ENCODE measurements at places on chromosomes 11 and 22. TPM values are rescaled to one million over a fixed set of nuclear protein-coding genes. Genes with fewer than 3 reads are reported as not detected.

GRCh38 chr11:43825217-43825816 lies 55.3 kb upstream of the ALKBH3 start:
- H3K36me3 ChIP-seq = no peaks in the 10 kb centered on the region
- peak; percentile 15 for DNase-seq
- H3K27me3 ChIP-seq = no peaks in the 10 kb centered on the region
- H3K4me1 ChIP-seq = no peaks in the 10 kb centered on the region
- H3K27ac ChIP-seq = no peak overlapping the region
- no peak overlapping the region for H3K4me3 ChIP-seq

GRCh38 chr11:100536979-100537378 lies 150.1 kb upstream of the ARHGAP42 start:
- no peaks in the 10 kb centered on the region for H3K36me3 ChIP-seq
- H3K4me3 ChIP-seq = no peak overlapping the region
- no peak overlapping the region for H3K27ac ChIP-seq
- no peak for DNase-seq
- H3K27me3 ChIP-seq = no peaks in the 10 kb centered on the region

GRCh38 chr11:125157953-125158680 lies 6.4 kb upstream of the PKNOX2 start:
- H3K27ac ChIP-seq = no peak overlapping the region
- no peak overlapping the region for H3K4me3 ChIP-seq
- no peak for DNase-seq

ART1 gene
- not detected for total RNA-seq

DNA sequence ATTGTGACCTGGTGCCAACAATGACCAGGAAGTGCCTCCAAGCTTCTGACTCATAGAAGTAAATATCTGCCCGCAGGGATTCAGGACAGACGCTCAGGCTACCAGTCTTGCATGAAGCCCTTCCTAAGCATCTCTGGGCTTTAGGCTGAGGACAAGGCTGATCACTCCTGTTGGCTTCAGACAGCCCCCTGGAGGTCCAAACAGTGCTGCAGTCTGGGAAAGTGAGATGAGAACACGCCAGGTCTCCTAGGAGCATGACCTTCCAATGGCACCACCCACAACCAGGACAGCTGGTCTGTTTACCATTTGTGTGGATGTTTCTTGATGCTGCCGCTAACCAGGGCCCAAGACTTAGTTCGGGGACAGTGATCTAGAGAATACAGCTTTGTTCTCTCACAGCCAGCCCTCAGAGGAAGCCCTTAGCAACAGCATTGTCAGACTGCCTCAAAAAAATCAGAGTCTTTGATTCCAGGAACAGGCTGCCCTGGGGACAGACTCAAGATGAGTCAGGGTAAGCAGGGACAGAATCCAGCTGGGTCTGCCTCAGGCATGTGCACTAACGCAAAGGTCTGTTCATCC lies 111.2 kb downstream of the ZNF280B start:
- DNase-seq = no peak
- H3K4me1 ChIP-seq = no peaks in the 10 kb centered on the region
- no peak overlapping the region for H3K4me3 ChIP-seq
- H3K27ac ChIP-seq = no peak overlapping the region
- H3K36me3 ChIP-seq = no peaks in the 10 kb centered on the region

GRCh38 chr11:102188488-102188887 lies 78.2 kb downstream of the YAP1 start:
- DNase-seq = no peak
- H3K4me1 ChIP-seq = peaks cover 2% of the 10 kb centered on the region
- H3K27ac ChIP-seq = peak overlapping the region; percentile 1
- H3K36me3 ChIP-seq = no peaks in the 10 kb centered on the region
- no peaks in the 10 kb centered on the region for H3K27me3 ChIP-seq
- no peak overlapping the region for H3K4me3 ChIP-seq

- no peak overlapping the region for H3K27ac ChIP-seq
- H3K36me3 ChIP-seq = no peaks in the 10 kb centered on the region
- peaks cover 7% of the 10 kb centered on the region for H3K27me3 ChIP-seq
- no peak for DNase-seq
Observed at GRCh38 chr22:32340411-32340810, 17.3 kb upstream of the RFPL3 start.

GRCh38 chr11:130940706-130941105 lies 24.4 kb upstream of the SNX19 start:
- H3K27ac ChIP-seq = no peak overlapping the region
- H3K27me3 ChIP-seq = no peaks in the 10 kb centered on the region
- no peaks in the 10 kb centered on the region for H3K4me1 ChIP-seq
- H3K4me3 ChIP-seq = no peak overlapping the region
- DNase-seq = no peak

PGA4 gene
- total RNA-seq = not detected

CYP2D6 gene
- 5.2 TPM for total RNA-seq

GRCh38 chr22:23074451-23074850 lies 4.1 kb downstream of the GNAZ start:
- no peak overlapping the region for H3K27ac ChIP-seq
- H3K27me3 ChIP-seq = no peaks in the 10 kb centered on the region
- peaks cover 11% of the 10 kb centered on the region for H3K4me1 ChIP-seq

DNA sequence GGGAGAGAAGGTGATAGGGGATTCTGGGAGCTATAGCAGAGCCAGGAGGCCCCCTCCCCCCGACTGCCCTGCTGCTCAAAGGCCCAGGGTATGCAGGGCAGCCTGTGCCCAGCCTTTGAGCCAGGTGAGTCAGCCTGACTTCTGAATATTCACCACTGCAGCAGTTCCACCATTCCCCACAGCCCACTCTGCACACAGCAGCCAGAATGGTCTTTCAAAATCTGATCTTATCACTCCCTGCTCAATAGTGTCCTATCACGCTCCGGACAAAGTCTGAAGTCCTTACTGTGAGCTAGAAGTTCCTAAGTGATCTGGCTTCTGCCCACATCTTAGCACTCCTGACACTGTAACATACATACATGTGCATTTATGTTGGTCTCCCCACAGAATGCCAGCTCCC lies 111.7 kb downstream of the BUD13 start:
- H3K36me3 ChIP-seq = no peaks in the 10 kb centered on the region
- H3K4me1 ChIP-seq = no peaks in the 10 kb centered on the region
- no peaks in the 10 kb centered on the region for H3K27me3 ChIP-seq

OR2AT4 gene
- total RNA-seq = not detected

SEPTIN3 gene
- total RNA-seq = 2.3 TPM

FAM180B gene
- not detected for total RNA-seq

DNA sequence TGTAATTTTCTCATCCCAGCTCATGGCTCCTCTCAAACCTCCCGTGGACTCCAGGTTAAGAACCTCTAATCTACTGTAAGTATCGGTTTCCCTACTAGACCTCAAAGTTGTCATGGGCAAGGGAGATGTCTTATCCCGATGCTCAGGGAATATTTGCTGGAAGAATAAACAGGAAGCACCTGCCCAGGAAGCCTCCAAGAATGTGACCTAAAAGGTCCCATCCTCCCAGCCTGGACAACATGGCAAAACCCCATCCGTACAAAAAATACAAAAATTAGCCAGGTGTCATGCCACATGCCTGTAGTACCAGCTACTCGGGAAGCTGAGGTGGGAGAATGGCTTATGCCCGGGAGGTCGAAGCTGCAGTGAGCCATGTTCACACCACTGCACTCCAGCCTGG lies 62.4 kb downstream of the APOL1 start:
- no peaks in the 10 kb centered on the region for H3K27me3 ChIP-seq
- H3K4me3 ChIP-seq = no peak overlapping the region
- DNase-seq = no peak
- H3K4me1 ChIP-seq = no peaks in the 10 kb centered on the region
- peaks cover 65% of the 10 kb centered on the region for H3K36me3 ChIP-seq

CALCA gene
- total RNA-seq = not detected

MUC15 gene
- 4.1 TPM for total RNA-seq

DNA sequence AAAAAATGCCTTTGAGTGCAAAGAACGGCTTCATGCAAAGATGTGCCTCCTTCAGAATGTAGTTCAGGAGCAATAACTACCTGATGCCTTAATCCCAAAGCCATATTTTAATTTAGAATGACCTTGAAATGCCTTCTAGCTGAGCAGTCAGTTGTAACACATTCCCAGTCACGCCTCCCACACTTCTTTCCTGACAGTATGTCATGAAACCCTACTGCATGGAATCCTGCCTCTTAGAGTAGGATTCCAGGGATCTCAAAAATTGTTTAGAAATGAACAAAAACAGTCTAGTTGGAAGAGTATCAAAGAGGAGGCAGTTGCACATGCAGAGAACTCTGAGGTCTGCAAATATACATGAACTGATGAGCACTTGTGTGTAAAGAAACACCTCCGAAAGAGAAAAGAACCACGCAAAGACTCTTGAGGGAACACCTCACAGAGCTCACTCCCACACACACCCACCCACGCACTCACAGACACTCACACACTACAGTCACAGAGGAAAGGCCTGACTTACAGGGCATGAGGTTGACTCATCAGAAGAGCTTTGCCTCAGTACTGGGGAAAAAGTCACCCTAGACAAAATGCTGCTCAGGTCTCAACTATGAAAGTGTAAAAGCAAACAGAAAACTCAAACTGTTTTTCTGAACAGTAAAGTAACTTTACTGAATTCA lies 77.4 kb downstream of the GGTLC2 start:
- H3K4me3 ChIP-seq = no peak overlapping the region
- no peaks in the 10 kb centered on the region for H3K27me3 ChIP-seq
- no peaks in the 10 kb centered on the region for H3K4me1 ChIP-seq
- no peak for DNase-seq

- H3K4me3 ChIP-seq = peak overlapping the region; percentile 46
- H3K27me3 ChIP-seq = no peaks in the 10 kb centered on the region
- H3K36me3 ChIP-seq = no peaks in the 10 kb centered on the region
- H3K27ac ChIP-seq = peak overlapping the region; percentile 76
Observed at GRCh38 chr11:8018484-8019313, 31.6 kb downstream of the EIF3F start.

GRCh38 chr11:28833169-28833568 lies 725.0 kb downstream of the METTL15 start:
- H3K36me3 ChIP-seq = no peaks in the 10 kb centered on the region
- H3K4me1 ChIP-seq = no peaks in the 10 kb centered on the region
- DNase-seq = no peak
- no peak overlapping the region for H3K4me3 ChIP-seq
- no peaks in the 10 kb centered on the region for H3K27me3 ChIP-seq

- DNase-seq = no peak
- no peaks in the 10 kb centered on the region for H3K4me1 ChIP-seq
- H3K36me3 ChIP-seq = no peaks in the 10 kb centered on the region
Observed at GRCh38 chr22:46891382-46891951, 129.0 kb downstream of the TBC1D22A start.

GRCh38 chr22:49967706-49968208 lies 7.2 kb downstream of the PIM3 start:
- H3K36me3 ChIP-seq = peaks cover 7% of the 10 kb centered on the region
- H3K4me1 ChIP-seq = peaks cover 15% of the 10 kb centered on the region
- no peak overlapping the region for H3K4me3 ChIP-seq
- DNase-seq = peak; percentile 16
- no peaks in the 10 kb centered on the region for H3K27me3 ChIP-seq

DNA sequence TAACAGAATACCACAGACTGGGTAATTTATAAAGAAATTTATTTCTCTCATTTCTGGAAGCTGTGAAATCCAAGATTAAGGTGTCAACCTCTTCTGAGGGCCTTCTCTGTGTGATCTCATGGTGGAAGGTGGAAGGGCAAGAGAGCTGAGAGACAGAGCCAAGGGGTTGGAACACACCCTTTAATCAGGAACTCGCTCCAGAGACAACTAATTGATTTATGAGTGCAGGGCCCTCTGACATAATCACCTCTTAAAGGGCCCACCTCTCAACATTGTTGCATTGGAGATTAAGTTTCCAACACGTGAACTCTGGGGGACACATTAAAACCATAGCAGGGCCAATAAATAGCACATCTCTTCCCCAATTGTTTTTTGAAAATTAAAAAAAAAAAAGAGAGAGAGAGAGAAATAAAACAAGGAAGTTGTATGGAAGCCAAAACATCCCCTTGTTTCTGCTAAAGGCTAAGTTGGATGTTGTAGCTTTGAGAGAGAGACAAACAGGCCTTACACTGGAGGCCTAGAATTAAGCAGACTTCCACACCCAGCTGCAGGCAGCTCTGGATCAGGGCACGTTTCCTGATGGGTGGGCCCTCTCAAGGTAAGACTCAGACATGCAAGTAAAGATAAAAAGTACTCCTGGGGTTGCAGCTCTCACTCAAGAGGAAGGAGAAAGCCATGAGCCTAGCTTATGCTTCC lies 64.1 kb upstream of the BIRC3 start:
- H3K27ac ChIP-seq = no peak overlapping the region
- H3K4me1 ChIP-seq = no peaks in the 10 kb centered on the region
- no peak overlapping the region for H3K4me3 ChIP-seq
- no peak for DNase-seq
- no peaks in the 10 kb centered on the region for H3K36me3 ChIP-seq

- no peaks in the 10 kb centered on the region for H3K36me3 ChIP-seq
- no peak overlapping the region for H3K27ac ChIP-seq
- H3K27me3 ChIP-seq = no peaks in the 10 kb centered on the region
- DNase-seq = no peak
- no peak overlapping the region for H3K4me3 ChIP-seq
- H3K4me1 ChIP-seq = no peaks in the 10 kb centered on the region
Observed at GRCh38 chr22:34019190-34019845, 99.0 kb upstream of the LARGE1 start.

DNA sequence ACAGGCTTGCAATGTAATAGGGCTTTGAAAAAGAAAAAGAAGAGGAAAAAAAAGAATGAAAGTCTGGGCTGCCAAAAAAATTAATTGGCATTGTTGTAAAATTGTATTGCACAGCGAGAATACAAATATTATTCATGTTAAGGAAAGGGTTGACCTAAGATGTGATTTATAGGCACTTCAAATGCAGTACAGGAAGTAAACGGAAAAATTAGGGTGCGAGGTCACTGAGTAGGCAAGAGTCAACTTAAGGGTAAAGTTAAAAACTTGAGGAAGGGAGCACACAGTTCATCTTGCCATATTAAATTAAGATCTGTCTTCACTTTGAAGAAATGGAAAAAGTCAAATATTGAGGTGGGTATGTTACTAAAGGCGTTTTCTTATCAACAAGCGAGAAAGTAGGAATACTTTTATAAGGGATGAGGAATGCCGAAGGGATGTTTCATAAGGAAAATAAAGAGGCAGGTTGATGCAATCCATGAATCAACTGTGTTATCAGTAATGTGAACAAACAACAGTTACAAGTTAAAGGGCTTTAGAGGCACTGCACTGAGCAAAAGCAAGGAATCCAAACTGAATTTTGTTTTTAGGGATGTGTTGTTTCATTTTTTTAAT lies 123.0 kb downstream of the WT1 start:
- H3K27ac ChIP-seq = no peak overlapping the region
- DNase-seq = no peak
- H3K4me3 ChIP-seq = no peak overlapping the region
- H3K27me3 ChIP-seq = no peaks in the 10 kb centered on the region
- no peaks in the 10 kb centered on the region for H3K4me1 ChIP-seq
- H3K36me3 ChIP-seq = no peaks in the 10 kb centered on the region

GRCh38 chr11:130407978-130408377 lies 20.4 kb downstream of the ADAMTS8 start:
- H3K4me3 ChIP-seq = no peak overlapping the region
- no peaks in the 10 kb centered on the region for H3K4me1 ChIP-seq

GRCh38 chr11:73129198-73129597 lies 12.9 kb downstream of the FCHSD2 start:
- no peaks in the 10 kb centered on the region for H3K36me3 ChIP-seq
- no peaks in the 10 kb centered on the region for H3K27me3 ChIP-seq
- H3K4me1 ChIP-seq = no peaks in the 10 kb centered on the region
- DNase-seq = no peak
